GM04503 (cell line): ENCODE measurements at places on chromosomes 3 and 15.

- no peak for DNase-seq
These were observed 76.0 kb downstream of the TMCO5A start for GRCh38 chr15:38010395-38010794.

- DNase-seq = no peak
These were observed 49.4 kb downstream of the MYZAP start for GRCh38 chr15:57640930-57641682.

DNA sequence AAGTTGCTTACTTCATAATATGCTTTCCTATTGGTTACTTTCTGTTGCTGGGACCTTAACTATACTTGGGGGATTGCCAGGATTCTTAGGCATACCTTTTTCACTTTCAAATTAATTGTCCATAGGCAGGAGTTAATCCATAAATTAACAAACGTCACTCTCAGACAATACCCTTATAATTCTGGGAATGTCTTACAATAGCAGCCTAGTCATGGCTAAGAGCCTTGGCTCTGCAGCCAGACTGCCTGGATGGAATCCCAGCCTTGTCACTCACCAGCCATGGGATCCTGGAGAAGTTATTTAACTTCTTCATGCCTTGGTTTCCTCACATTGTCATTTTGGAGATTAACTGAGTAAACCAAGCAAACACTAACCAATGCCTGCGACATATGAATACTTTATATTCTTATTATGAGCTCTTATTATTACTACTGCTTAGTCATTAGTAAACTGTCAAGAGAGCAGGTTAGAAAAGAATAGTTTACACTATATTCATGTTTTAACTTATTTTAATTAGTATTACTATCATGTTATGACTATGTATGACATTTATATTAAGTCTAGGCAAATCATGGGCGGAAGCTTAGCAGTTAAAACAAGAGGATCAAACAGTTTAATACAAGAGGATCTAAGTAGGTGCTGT lies 29.0 kb downstream of the GYG1 start:
- no peak for DNase-seq

DNA sequence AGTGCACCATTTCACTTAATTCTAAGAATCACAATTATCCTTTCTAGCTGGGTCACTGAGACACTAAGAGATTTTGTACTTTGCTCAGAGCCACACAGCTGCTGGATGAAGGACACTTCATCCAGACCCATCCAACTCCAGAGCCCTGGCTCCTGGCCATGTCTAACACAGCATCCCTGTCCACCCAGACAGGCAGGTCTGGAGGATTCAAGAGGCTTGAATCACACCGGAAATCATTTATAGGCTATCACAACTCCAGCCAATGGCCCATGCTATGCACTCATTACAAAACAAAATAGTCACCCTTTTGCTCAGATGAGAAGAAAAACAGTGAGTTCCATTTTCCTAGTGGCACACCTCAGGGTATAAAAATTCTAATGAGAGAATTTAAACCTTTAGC lies 198.2 kb upstream of the LMCD1 start:
- DNase-seq = no peak

DNA sequence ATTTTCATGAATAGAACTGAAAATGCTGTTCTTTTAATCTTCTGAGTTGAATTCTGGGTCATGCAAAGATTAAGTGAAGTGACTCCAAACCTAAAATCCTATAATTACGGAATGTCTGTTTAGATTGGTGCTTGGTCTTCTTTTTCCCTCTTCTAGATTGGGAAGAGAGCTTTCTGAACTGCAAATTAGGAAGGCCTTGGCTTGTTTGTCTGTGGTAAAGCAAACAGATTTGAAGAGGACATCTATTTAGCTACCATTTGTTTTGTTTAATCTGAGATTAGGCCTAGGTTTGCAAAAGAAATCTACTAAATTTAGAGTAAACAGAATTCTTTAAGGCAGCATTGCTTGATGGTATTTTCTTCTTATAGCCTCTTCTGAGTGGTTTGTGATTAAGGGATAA lies 23.5 kb downstream of the PAQR9 start:
- DNase-seq = no peak

- no peak for DNase-seq
These were observed 117.5 kb downstream of the CMSS1 start for GRCh38 chr3:99934975-99935797.

- DNase-seq = no peak
These were observed 4.2 kb downstream of the SLC4A7 start for GRCh38 chr3:27479806-27480543.

DNA sequence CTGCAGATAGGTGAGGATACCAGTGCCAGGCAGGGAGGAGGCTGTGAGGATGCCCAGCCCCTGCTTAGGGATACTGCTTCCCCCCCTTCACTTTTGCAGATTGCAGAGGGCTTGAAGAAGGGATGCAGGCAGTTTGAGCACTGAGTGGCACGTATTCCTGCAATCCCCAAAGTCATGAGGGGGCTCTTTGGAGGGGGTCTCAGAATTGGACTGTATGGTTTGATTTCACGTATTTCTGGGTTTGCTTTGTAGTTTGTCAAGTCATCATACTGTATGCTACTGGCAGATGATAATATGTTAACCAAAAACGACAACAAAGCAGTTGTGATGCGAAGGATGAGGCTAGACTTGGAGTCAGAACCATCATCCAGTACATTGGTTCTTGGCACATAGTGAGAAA lies 28.1 kb downstream of the CHST14 start:
- DNase-seq = no peak

DNA sequence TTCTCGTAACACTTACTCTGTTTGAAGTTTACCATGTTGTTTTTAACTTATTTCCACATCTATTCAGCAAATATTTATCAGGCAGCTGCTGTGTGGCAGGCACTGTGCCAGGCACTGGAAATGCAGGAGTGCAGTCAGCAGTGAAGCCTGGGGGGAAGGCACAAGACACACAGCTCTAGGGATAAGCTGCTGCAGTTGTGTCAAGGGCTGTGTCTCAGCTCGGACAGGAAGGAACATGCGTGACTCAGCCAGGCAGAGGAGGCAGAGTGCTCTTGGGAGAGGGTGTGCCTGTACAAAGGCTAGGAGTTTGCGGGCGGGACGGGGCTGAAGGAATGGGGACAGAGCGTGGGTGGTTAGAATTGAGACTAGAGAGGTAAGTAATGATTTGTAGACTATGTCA lies 24.7 kb downstream of the LYSMD4 start:
- DNase-seq = peak; percentile 63

DNA sequence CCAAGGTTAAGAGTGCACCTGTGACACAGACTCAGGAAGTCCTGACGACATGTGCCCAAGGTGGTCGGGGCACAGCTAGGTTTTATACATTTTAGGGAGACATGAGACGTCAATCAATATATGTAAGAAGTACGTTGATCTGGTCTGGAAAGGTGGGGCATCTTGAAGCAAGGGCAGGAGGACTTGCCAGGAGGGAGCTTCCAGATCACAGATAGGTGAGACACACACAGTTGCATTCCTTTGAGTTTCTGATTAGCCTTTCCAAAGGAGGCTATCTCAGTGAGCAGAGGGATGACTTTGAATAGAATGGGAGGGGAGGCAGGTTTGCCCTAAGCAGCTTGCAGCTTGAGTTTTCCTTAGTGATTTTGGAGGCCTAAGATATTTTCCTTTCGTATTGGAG lies 257.4 kb downstream of the CGGBP1 start:
- no peak for DNase-seq

GRCh38 chr3:177050501-177051237 lies 146.6 kb downstream of the TBL1XR1 start:
- no peak for DNase-seq

DNA sequence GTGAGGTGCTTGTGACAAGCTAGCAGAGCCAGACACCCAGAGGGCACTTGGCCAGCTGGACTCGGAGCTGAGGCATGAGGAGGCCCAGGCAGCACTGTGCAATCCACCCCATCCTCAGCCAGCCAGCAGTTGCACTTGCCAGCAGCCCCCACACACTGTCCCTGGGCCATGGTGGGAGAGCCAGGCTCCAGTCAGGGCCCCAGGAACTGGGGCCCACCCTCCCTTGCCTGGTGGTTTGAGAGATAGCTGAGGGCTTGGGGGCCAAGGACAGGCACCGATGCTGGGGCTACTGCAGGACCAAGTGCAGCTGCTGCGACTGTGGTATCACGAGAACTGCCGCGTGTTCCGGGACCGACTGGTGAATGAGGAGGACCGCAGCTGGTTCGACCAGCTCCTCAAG lies 63.5 kb downstream of the DNAH1 start:
- no peak for DNase-seq

GRCh38 chr3:52232279-52233107 lies 6.5 kb downstream of the TWF2 start:
- DNase-seq = no peak

DNA sequence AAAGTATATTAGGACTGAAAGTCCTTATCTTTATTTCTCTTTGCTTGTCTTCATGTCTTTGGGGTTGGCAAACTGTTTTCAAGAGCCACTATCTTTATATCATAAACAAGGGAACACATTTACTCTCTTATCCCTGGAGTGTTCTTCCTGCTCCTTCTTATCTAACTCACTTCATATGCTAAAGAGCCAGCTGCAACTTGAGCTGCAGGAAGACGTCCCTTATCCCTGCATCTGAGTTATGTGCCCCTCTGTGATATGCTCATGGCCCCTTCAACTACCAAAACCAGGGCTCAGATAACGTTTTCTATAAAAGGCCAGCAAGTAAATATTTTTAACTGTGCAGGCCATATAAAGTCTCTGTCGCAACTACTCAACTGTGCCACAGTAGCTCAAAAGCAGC lies 137.0 kb upstream of the CRBN start:
- DNase-seq = no peak

- no peak for DNase-seq
These were observed 183.8 kb upstream of the IL12A start for GRCh38 chr3:159804726-159805410.

DNA sequence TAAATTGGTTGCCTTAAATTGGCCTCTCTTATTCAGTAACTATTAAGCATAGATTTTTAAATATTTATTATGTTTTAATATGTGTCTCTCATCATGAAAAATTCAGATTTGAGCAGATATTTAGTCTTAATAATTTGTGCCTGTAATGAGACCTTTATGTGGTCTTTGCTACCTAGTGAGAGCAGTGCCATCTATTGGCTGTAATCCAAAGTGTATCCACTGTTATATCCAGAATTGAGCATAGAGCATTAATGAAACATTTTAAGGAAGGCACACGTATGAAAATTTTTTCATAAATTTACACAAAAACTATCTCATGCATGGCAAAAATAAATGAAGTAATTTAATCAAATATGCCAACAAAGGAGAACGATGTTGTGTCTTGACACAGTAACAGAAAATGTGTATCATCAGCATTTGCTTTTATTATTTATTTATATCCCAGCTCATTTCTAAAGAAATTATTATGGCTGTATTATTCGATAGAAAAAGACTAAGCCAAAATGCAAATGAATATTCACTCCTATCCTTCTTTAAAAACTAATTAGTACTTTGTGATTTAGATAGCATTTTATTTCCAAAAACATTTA lies 203.5 kb downstream of the RSRC1 start:
- DNase-seq = no peak

- DNase-seq = no peak
These were observed 49.9 kb upstream of the IGSF11 start for GRCh38 chr3:119084371-119085069.

- no peak for DNase-seq
These were observed 57.3 kb downstream of the LSM3 start for GRCh38 chr3:14235912-14236295.

- peak; percentile 77 for DNase-seq
These were observed 87.4 kb downstream of the NFKBIZ start for GRCh38 chr3:101936419-101937356.

GRCh38 chr3:19183584-19183983 lies 35.3 kb downstream of the KCNH8 start:
- DNase-seq = no peak

DNA sequence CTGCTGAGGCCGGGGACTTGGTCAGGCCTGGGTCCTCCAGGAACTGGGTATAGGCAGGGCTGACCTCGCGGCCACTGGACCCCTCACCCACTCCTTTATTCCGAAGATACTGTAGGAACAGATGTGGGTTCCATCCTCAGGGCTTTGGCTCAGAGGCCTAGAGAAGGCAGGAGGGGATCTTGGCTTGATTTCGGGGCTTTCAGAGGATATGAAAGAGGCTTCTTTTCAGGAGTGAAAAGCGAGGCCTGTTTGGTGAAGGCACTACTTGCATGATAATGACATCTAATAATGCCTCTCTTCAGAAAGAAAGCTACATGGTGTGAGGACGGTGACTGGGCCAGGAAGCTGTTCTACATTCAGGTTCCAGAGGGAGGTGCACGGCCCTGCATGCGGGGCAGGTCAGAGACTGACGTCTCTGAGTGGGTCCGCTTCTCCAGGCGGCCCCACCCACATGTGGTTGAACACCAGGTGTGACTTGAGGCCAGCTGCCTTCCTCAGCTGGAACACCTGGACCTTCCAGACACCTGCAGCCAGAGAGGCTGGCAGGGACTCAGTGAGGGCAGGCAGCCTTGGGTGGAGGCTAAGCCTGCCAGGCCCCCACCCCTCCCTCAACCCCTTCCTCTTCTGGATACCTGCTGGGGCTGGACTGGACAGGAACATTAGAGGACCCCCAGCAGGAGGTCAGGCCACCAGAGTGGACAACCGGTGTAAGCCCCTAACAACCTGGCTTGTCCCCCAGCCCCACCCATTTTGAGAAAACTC lies 31.1 kb upstream of the HHATL start:
- DNase-seq = no peak

DNA sequence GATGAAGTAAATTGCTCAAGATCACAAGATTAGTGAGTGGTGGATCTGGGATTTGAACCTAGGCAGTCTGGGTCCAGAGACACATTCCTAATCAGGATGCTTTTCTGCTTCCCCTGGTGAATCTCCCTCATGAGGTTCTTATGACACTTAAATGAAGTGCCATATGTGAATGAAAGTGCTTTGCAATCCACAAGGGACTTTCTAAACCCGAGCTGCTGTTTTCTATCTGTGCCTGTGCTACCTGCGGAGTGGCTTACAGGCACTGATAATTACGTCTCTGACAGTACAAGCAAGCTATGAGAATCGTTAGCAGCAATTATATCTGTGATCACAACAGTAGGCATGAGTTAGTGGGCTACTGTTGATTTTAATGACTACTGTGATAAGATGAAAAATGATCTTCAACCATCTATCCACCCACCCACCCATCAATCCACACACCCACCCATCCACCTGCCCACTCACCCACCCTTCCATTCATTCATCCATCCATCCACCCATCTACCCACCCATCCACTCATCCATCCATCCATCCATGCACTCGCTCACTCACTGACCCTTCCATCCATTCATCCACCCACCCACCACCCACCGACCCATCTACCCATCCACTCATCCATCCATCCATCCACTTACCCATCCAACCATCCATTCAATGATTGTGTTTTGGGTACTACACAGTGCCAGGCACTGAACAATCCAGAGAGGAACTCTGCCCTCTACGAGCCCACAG lies 51.8 kb downstream of the ATP2B2 start:
- no peak for DNase-seq

GRCh38 chr3:48472673-48472922 lies 26.1 kb downstream of the ATRIP start:
- no peak for DNase-seq
